ENCODE measurements at places on chromosomes 3 and 15.

DNA sequence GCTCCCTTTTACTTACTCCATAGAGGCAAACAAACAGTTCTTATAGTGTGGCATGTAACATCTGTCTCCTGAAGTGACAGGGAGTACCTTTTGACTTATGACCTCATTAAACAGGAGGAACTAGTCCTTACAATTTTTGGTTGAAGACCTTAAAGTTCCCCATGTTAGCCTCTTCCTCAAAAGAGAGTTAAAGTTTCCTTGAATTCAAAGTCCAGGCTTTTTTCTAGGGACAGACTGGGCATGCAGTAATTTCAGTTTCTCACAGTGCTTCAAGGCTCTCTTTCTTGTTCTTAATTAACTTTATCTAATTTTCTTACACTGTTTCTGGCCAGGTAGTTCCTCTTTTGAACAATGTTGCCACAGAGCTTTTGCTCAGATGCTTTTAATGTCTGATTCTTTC, 12.1 kb downstream of the GOLM2 start:
- DNase-seq = no peak

DNA sequence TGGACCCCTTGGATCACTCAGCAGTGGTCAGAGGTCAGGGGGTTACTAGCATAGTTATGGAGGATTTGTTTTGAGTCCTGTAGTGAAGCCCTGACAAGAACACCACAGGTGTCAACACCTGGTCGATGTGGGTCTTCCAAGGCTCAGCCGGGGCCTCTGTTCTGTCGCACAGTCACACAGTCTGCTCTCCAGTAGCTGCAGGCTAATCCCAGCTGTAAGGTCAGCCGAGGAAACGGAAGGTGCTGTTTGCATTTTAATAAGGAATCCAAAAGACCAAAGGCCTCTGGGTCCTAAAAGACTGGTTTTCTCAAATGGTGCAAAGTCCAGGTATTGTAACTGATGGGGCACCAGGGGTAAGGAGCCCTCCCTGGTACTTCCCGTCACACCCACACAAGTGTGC, 71.7 kb downstream of the RPLP1 start:
- DNase-seq = no peak

DNA sequence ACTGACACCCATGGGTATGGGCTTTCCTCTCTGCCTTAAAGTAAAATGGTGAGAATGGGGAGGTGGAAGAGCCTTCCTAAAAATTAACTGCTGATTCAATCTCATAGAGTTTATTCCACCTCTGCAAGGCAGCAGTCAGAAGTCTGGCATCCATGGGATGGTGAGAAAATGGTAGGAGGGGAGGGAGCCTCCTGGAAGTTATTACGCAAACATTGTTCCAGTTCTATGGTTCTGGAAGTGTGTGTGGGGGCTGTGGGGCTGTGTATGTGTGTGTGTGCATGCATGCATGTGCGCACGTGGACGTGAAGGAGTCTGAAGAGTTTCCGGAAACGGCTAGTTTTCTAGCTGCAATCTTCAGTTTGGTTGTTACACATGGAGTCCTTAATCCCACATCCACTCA, 177.6 kb downstream of the KCNAB1 start:
- no peak for DNase-seq

- no peak for DNase-seq
These were observed 31.2 kb downstream of the TGM4 start for GRCh38 chr3:44905446-44906157.

DNA sequence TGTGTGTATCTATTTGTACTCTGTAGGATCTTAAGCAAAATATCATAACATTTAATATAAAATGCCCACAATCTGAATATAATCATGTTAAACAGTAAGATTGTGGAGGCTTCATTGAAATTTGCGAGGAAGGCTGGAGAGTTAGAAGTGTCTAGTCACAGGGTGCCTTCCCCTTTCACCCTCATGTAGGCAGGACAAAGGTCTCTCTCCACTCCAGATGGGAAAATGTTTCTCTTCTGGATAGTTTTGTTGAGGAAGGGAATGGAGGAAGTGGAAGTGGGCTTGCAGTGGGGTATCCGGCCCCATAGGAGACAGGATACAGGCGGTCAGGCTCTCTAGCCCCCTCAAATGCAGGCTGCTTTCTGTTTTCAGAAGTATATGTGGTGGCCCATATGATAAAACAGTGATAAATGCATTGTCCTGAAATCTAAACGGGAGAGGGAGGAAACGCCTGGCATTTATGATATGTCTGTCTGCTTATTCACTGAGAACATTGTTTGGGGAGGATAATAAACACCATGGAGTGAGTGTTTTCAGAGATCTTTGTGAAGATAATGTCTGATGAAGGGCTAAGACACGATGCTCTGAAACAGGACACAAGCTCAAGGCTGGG, 13.3 kb upstream of the MYZAP start:
- DNase-seq = no peak

GRCh38 chr15:25667829-25668228, 195.3 kb downstream of the ATP10A start:
- DNase-seq = no peak

- DNase-seq = no peak
These were observed 35.0 kb upstream of the COLQ start for GRCh38 chr3:15556512-15556911.

- DNase-seq = no peak
These were observed 50.2 kb downstream of the HHLA2 start for GRCh38 chr3:108346301-108347227.

- DNase-seq = no peak
These were observed 64.8 kb upstream of the LPP start for GRCh38 chr3:188088948-188089685.

DNA sequence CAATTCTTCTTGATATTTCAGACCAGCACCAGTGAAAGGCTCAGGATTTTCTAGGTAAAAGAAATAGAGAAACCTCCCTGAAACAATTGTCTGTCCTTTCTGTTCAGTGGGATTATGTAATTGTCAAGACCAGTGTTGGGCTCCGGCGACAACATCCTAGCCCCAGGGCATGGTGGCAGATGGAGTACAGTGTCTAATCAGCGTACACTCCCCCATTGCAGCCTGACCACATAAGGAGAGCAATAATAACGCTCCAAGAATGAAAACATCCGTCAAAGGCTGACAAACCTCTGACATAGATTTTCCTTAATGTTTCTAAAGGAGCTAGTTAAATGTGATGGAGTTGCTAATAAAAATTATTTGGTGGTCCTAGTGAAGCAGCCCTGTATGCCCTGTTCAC, 144.6 kb downstream of the EBLN2 start:
- no peak for DNase-seq

DNA sequence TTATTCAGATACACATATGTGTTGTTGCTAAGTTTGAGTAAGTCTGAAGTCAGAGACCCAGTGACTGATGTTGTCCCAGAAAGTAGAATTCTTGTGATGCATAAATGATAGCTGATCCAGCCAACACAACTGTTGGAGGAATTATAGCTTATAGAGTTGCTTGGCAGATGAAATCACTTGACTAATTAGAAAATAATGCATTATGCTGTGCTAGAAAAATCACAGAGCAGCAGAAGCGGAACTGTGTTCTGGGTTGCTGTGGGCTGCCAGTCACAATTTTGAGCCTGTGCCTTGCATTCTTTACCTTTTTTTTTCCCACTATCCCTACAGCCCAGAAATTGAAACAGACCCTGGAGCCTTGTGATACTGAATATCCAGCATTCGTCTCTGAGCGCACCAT, 90.0 kb upstream of the LRTM1 start:
- no peak for DNase-seq

DNA sequence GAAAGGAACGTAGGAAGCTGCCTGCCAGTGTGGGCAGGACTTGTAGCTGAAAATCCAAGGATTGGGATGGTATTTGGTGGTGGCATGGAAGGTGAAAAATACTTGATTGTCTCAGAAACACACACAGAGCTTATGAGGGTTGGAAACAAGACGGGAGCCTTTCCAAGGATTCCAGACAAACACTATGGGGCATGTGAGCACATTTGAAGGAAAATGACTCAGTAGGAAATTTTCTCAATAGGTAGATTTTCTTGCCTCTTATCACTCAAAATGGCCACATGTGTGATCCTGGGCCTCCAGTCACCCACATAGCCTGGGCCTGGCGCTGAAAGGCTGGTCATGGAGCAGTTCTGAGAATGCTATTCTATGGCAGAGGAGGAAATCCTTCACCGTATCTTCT, 47.4 kb downstream of the CCNL1 start:
- DNase-seq = no peak

DNA sequence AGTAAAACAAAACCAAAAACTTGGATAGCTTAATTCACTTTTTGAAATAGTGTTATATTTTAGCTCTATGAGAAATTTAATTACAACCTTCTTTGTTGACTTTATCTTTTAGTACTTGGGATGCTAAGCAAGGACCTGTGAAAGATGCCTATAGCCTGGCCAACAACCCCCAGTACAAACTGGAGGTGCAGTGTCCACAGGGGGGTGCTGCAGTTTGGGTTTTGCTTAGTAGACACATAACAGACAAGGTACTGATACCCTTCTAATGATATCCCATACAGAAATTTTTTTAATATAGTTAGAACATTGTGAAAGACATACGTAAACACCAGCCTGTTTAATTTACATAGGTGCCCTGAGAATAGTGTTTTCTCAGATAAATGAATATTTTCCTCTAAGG, 35.3 kb downstream of the CAPN7 start:
- no peak for DNase-seq

DNA sequence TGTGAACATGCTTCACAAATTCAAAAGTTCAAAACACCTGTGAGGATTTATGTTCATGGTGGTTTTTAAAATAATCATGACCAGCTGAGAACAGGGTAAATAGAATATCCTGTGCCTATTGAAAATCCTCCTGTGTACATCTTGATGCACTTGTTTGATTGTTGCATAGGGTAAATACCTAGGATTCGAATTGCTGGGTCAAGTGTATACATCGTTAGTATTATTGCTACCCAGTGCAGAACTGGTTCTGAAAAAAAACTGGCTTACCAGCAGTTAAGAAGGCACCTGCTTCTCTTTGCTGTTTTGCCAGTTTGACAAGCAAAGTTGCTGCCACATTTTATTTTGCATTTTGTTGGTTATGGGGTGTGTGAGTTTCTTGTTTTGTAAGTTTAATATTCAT, 272.6 kb downstream of the CLSTN2 start:
- DNase-seq = no peak

DNA sequence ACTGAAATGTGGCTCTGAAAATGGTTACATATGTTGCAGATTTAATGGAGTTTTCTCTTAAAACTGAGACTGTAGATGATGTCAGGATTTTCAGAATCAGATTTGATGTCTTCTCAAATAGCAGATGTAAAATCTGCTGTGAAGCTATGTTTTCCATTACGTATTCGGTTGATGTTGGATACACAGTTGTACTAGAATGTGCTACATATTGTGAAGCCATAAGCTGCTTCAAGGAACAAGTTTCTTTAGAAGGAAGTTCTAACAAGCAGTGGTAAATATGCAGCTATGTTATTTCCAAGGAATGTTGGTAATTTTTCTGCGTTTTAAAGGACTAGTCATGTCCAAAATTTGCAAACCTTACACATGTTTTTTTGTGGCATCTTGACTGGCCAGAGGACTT, 197.7 kb downstream of the RBMS3 start:
- no peak for DNase-seq

GRCh38 chr3:131494706-131495105, 8.1 kb downstream of the MRPL3 start:
- DNase-seq = no peak

- no peak for DNase-seq
These were observed at the start of gene SKOR1 for GRCh38 chr15:67824976-67825880. SKOR1 (plus strand) TSS chr15:67825509; CDS start chr15:67825603, 94 bp downstream.

DNA sequence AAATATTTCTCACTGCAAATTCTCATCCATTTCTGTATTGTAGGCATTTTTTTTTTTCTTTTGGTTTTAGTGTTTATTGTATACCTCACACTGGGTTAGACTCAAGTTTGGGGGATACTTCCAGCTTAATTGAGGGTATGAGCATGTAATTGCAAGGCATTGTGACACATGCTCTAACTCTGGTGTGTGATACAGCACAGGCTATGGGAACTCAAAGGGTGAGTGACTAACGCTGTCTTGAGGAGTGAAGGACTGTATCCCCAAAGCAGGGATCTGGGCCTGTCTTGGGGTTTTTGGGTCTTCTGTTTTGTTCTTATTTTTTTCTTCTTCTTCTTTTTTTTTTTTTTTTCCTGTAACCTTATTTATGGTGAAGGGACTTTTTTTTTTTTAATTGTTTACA, 26.9 kb downstream of the MAP2K1 start:
- DNase-seq = no peak

GRCh38 chr3:180492047-180492446, 109.9 kb upstream of the TTC14 start:
- DNase-seq = no peak

GRCh38 chr3:152976239-152976638, 141.3 kb downstream of the P2RY1 start:
- DNase-seq = no peak

GRCh38 chr3:96101006-96101560, 713.3 kb upstream of the EPHA6 start:
- DNase-seq = no peak

DNA sequence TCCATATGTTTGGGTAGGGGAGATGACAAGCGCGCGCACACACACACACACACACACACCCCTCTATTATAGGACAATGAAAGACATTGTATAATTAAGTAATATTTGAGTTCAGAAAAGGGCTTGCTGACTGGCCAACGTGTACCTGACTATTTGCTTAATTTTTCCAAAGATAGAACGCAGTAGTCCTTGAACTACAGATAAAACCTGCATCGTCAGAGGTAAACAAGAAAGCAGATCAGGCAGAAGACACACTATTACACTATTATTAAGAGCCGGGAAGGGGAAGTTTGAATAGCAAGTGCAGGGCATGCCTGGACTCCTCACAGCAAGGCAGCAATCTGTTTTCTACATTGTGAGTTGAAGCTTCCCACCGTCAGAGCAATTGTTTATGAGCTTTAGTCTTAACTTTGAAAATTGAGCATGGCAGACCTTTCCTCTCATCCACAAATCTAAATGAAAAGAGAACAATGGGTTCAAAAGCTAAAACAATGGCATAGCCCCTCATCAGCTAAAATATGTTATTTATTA, 427.7 kb downstream of the GABRG3 start:
- no peak for DNase-seq

DNA sequence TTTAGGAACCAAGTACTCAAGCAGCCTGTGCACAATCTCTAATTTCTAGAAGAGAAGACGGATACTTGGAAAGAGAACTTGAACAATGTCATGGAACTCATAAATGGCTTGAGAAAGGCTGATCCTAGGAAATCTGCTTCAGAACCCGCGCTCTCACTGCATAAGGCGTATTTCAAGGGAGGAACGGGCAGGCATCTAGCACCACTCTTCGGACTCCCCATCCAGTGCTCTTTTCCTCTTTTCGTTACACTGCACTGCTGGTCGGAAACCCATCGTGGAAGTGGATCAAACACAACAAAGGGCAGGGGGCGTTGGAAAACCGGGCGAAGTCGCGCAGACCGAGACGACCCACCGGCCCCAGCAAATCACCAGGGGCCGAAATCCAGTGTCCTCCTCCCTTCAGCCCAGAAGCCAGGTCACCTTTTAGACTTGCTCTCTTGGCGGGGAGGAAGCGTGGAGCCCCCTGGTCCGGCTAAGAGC, 539 bp upstream of the TLNRD1 start:
- no peak for DNase-seq

DNA sequence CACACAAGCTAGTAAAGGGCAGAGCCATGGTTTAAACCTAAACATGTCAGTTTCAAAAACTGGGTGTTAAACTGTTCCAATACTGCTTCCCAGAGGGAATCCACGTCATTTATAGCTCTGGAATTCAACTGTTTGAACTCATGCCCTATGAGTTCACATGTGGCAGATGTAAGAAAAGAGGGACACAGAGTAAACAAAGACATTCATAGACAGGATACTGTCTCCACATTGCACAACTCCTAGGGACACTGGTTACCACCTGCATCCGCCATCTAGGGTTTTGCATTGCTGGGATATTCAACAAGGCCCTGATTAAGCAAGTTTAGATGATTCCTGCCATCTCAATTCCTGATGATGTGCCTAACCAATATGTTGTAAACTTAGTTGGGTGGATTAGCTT, 134.1 kb upstream of the COL8A1 start:
- DNase-seq = no peak

All from activated CD4-positive, CD25-positive, alpha-beta regulatory T cell treated with anti-CD3 and anti-CD28 coated beads, Interleukin-2, amount 50 U/mL, for 16 hours (primary cell).